ENCODE measurements at places on chromosomes 5 and 9. TPM values are rescaled to one million over a fixed set of nuclear protein-coding genes. Genes with fewer than 3 reads are reported as not detected.

THBS4 gene
- total RNA-seq, result 2.2 TPM

HABP4 gene
- 17.4 TPM for total RNA-seq

SNX2 gene
- 44.5 TPM for total RNA-seq

DNA sequence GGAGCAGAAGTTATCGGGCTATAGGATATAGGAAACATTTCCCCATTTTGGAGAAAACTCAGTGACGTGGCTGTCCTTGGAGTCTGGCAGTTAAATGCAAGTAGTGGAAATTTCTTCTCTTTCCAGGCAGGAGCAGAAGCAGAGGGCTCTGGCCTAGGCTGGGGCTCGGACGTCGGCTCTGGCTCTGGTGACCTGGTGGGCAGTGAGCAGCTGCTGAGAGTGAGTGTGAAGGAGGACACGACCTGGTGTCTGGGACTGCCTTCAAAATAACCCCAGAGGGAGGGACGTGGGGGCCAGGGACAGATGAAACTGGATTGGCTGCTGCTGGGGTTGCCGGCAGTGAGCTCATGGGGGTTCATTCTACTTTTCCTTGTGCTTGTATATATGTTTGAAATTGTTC, 79.5 kb downstream of the COL15A1 start:
- no peaks in the 10 kb centered on the region for H3K27me3 ChIP-seq
- no peaks in the 10 kb centered on the region for H3K36me3 ChIP-seq
- no peak overlapping the region for H3K4me3 ChIP-seq
- H3K4me1 ChIP-seq, result peaks cover 16% of the 10 kb centered on the region

- DNase-seq, result no peak
- H3K27ac ChIP-seq, result peak overlapping the region; percentile 94
- H3K4me1 ChIP-seq, result peaks cover 44% of the 10 kb centered on the region
- H3K27me3 ChIP-seq, result no peaks in the 10 kb centered on the region
- peak overlapping the region; percentile 59 for H3K4me3 ChIP-seq
Observed at GRCh38 chr9:131238402-131239021, 37.8 kb downstream of the FAM78A start.

DNA sequence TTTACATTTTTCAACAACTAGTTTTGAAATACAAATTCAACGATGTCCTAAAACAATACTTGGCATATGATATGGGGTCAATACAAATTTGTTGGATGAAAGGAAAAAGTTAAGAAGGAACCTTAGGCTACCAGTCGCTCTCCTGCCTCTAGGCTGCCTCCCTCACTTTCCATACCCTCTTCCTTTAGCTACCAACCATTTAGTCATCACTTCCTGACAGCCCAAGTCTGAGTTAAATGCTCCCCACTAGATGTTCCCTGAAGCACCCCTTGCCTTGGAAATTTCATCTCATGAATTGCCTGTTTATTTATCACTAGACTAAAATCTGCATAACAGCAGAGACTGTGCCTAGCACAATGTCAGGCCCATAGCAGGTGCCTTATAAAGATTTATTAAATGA, 2.7 kb upstream of the LARS1 start:
- H3K27me3 ChIP-seq, result peaks cover 1% of the 10 kb centered on the region
- no peak for DNase-seq
- peak overlapping the region; percentile 64 for H3K27ac ChIP-seq
- peaks cover 16% of the 10 kb centered on the region for H3K4me1 ChIP-seq
- no peak overlapping the region for H3K4me3 ChIP-seq

GRCh38 chr9:100070104-100071041, 28.4 kb downstream of the ERP44 start:
- no peak overlapping the region for H3K4me3 ChIP-seq
- H3K36me3 ChIP-seq, result peaks cover 5% of the 10 kb centered on the region
- H3K4me1 ChIP-seq, result peaks cover 26% of the 10 kb centered on the region
- no peaks in the 10 kb centered on the region for H3K27me3 ChIP-seq
- H3K27ac ChIP-seq, result no peak overlapping the region

GRCh38 chr5:1125030-1125357, 13.1 kb upstream of the SLC12A7 start:
- DNase-seq, result no peak
- no peaks in the 10 kb centered on the region for H3K36me3 ChIP-seq
- peaks cover 4% of the 10 kb centered on the region for H3K27me3 ChIP-seq
- no peaks in the 10 kb centered on the region for H3K4me1 ChIP-seq

DNA sequence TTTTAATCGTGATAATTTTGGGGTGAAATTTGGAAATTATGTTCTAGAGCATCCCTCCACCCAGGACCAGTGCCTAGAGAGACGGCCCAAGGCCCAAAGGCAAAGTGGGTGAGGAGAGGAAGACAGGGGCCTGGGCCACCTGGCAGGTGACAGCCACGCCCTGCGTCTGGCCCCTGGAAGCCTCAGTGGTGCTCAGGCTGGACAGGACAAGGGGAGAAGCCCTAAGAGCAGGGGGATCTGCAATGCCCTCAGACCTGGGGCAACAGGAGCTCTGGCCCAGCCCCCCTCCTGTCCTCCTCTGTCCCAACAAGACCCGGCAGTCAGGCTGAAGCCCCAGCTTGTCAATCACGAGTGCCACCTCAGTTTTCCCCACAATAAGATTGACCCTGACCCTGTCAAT, 134.8 kb downstream of the ADAMTS2 start:
- H3K4me3 ChIP-seq, result no peak overlapping the region
- no peaks in the 10 kb centered on the region for H3K4me1 ChIP-seq
- H3K36me3 ChIP-seq, result no peaks in the 10 kb centered on the region
- no peaks in the 10 kb centered on the region for H3K27me3 ChIP-seq
- H3K27ac ChIP-seq, result no peak overlapping the region

Measured in activated CD4-positive, alpha-beta memory T cell treated with anti-CD3 and anti-CD28 coated beads for 36 hours (primary cell).